Liver (tissue), 10 donors: ENCODE measurements at places on chromosomes 5 and 9. TPM values are rescaled to one million over a fixed set of nuclear protein-coding genes. Genes with fewer than 3 reads are reported as not detected.

GRCh38 chr5:88882276-88883038 lies 527 bp downstream of the MEF2C start:
- no peak for DNase-seq

- no peak for DNase-seq
These were observed 418.3 kb downstream of the CDH10 start for GRCh38 chr5:24226479-24226878.

DNA sequence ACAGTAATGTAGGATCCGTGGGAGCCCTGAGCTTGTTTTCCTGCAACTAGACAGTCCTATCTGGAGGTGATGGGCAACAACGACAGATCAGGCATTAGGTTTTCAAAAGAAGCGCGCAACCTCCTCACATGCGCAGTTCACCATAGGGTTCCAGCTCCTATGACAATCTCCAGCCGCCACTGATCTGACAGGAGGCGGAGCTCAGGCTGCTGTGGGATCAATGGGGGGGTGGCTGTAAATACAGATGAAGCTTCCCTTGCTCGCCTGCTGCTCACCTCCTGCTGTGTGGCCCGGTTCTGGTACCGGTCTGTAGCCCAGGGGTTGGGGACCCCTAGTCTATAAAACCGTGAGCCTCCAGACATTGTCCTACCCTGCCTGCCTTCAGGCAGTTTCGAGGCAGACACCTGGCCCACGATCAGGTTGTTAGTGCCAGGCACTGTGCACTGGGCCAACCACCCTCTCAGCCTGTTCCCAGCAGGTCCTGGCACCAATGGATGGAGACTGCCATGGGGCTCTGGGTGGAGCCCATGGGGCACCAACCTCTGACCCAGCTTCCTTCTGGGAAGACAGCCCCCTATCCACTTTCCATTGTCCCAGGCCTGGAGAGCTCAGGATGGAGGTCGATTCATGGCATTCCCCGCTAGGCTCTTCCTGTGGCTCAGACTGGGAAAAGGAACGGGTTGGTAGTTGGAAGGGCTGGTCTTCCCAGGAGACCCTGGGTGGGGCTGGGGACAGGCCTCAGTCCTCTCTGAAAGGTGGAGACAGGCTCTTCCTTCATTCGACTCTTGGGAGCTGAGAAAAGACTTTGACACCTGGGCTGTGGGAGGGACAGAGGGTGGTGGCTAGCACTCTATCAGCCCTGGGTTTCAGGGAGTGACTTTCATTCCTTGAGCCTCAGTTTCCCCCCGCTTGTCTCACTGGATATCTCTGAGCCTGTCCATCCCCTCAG lies 1.7 kb downstream of the ENDOG start:
- no peak for DNase-seq

GZMA gene
- 2.1 TPM for total RNA-seq

CREBRF gene
- 10.2 TPM for total RNA-seq

- DNase-seq: no peak
These were observed 51.1 kb upstream of the TNFSF15 start for GRCh38 chr9:114856942-114857315.

LURAP1L gene
- 18.6 TPM for total RNA-seq

OBP2B gene
- not detected for total RNA-seq

TSSK1B gene
- total RNA-seq: not detected

DNA sequence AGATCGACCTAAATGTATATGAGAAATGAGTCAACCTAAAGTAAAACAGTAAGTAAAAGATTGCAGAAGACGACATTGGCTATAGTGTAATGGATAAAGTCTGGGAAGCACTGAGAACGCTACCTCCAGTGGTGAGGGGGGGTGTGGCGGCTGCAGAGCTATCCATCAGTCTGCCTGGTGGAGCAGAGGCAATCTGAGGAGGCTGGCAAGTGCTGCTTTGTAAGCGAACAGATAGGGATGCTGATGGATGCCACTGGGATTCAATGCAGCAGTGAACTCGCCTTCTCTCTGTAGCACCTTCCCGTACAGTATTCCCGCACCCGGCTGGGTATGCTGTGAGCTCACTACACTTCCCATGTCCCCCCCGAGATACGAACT lies 261.5 kb downstream of the NSG2 start:
- no peak for DNase-seq

EPB41L4A gene
- total RNA-seq: 8.0 TPM

- no peak for DNase-seq
These were observed 105.8 kb upstream of the SPATA31D4 start for GRCh38 chr9:81822301-81822865.

SLC34A3 gene
- not detected for total RNA-seq

DNA sequence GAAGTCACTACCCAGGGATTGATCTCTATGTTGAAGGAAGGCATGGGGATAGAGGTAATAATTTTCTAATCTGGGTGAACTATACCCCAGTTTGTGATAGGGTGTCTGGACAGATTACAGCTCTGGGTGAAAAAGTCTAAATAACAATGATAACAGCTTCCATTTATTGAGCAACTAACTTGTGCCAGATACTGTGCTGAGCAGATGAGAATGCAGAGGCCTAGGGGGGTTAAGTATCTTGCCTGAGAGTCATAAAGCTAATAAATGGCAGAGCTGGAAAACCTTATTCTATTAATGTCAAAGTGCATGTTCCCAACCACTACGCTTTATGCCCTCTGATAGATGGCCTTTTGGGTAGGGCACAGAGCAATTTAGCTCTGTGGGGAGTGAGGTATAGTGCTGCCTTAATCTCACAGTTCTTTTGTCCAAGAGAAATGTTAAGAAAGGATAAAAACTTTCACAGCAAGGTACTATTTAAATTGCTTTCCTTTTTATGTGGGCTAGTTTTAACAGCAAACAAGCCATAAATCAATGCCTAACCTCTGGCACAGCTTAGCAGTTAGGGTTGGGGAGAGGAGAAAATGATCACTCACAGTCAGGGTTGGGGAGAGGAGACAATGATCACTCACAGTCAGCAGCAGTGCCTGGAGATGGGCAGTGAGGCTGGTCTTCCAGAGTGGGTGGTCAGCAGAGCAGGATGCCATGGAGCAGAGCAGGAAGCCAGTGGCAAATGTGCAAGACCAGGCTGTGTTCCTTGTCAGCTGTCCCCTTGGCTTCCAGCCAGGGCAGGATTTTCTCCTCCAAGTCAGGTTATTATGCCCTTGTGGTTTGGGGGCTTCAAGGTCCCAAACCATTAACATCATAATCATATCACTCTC lies 187.0 kb downstream of the CARTPT start:
- DNase-seq: no peak

CA9 gene
- 0.47 TPM for total RNA-seq

DNA sequence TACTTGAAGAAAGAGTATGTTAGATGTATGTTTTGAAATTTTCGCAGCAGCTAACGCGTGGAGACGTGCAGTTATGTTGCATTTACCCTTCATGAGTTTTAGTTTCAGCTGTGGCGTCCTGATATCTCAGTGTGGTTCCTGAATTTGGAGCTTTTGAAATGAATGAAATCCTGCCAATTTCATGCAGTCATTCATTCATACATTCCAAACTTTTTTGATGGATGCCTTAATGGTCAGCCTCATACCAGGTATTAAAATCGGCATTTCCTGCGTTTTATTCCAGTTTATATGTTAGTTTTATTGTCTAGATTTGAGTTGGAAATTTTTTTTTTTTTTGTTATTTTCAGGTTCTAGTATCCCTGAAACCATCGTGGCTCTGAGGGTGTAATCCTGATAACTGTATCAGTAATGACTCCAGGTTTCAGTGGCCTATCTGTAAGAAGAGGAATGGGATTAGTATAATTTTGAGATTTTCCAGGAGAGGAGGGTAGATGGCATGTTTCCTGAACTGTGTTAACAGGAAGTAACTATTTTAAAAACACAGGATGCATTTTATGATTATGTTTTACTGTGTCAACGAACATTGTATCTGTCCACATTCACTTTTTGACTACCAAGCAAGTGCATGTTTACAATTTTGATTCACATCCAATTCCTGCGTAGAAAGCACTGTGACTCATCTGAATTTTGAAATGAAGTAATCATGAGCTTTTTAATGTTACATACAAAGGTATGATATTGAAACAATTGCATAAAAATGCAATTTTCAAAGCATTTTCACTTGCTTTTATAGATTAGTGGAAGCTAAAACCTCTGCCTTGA lies 1.0 kb downstream of the FOCAD start:
- no peak for DNase-seq

- no peak for DNase-seq
These were observed 76.4 kb downstream of the TTLL11 start for GRCh38 chr9:122016744-122017143.

GRCh38 chr9:101778332-101778731 lies 39.9 kb upstream of the GRIN3A start:
- DNase-seq: no peak

KIF4B gene
- 0.17 TPM for total RNA-seq

PCDHGA7 gene
- 0.67 TPM for total RNA-seq

DNA sequence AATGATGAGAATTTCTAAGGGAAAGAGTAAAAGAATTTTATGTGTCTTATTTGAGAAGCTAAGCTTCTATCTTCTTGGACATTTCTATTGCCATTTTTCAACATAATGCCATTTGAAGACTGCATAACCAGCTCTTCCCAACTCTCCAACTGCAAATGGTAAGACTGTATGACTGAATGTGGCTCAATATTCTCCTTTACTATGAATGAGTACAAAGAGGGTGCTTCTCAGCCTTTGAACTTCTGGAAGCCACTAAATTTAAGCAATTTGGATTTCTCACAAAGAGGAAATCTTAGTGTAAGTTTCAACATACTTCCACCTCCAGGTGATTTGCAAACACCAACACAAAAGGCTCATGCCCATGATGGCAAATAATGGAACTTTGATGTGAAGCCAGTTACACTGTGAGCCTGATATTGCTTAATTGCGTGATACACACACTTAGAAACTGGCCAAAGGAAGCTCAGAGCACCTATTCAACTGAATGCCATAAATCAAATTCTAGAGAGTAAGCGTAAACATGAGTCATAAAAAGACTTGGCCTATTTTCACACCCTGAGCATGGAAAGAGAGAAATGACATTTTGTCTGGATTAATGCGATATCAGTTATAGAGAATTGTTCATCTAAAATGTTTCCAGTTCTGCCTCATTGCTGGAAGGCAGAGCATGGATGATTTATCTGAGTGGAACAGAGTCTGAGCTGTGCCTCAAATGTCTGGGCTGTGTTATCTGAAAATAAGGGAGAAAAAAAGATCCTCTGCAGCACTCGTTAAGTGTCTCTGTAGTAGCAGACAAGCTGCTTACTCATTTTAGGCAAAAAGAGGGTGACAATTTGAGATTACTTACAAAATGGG lies 145.3 kb downstream of the PLK2 start:
- no peak for DNase-seq

DNA sequence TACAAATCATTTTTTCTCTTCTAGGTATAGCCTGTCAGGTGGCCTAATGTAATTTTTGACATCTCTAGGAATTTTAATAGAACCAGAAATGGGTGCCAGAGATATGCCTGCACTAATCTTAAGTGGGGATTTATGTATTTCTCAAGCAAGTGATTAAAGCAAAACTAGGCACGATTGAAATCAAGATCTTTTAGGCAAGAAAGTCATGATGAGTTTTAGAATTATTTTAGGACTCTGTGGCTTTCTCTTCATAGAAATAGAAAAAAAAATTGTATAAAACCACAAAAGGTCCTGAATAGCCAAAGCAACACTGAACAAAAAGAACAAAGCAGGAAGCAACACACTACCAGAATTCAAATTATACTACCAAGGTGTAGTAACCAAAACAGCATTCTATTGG lies 952 bp upstream of the AMACR start:
- DNase-seq: no peak

- DNase-seq: no peak
These were observed 71.4 kb downstream of the MED27 start for GRCh38 chr9:132008184-132008803.

- no peak for DNase-seq
These were observed 173.1 kb downstream of the PLK2 start for GRCh38 chr5:58286741-58287140.

PTGDS gene
- 0.23 TPM for total RNA-seq

DNA sequence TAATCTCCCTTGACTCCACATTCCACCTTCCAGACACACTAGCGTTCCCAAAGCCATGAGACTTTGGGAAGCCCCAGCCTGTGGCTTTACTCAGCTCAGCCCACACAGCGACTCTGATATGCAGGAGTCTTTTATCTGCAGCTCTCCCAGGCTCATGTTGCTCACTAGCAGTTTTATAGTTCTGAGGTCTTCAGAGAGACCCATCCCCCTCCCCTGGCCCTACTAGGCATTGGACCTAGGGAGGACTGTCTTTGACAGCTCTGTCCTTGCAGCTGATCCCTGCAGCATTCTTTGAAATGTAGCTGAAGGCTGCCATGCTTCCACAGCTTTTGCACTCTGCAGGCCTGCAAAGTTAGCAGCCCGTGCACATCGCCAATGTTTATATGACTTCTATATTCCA lies 19.9 kb upstream of the CYLC2 start:
- DNase-seq: no peak

C6 gene
- total RNA-seq: 916 TPM

DNA sequence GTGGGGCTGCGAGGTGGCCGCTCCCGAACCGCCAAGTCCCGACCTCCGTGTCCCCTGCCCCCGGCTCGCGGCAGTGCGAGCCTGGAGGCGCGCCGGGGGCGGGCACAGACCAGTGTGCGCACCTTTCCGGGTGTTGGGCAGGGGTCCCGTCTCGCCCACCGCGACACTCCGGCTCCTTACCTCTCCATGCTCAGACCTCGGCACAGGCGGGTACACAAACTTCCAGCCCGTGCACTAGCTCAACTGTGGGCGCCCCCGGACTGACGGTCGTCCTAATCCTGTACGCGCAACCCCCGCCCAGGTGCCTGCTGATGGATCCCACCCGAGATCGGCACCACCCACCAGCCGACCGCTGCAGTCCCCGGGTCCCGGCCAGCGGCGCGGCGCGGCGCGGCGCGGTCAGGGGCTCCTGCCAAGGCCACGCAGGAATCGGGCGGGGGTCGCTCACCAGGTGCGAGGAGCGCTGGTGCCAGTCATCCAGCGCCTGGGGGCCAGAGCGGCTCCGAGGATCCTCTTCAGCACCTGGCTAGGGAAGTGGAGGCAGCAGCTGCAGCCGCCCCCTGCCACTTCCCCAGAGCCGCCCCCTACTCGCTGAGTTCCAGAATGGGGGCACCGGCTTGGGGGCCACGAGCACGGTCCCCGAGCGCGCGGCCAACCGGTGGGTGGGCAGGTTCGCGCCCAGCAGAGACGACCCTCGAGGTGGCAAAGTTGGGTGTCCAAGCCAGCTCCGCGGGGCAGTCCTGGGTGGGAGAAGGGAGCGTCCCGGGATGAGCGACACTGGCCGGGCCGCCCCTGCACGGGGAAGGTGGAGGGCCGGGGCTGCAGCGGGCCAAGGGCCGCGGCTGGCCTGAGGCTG lies 511 bp downstream of the SEMA5A start:
- DNase-seq: no peak

CBY3 gene
- total RNA-seq: not detected
